ENCODE measurements at places on chromosomes 1 and 21.

GRCh38 chr1:16281765-16282164, 44.8 kb upstream of the CPLANE2 start:
- DNase-seq = no peak

GRCh38 chr1:219533280-219533679, 79.6 kb downstream of the ZC3H11B start:
- no peak for DNase-seq

- no peak for DNase-seq
These were observed 4.7 kb downstream of the SELENBP1 start for GRCh38 chr1:151367658-151368392.

- DNase-seq = no peak
These were observed at the start of the genes SHE and TDRD10 for GRCh38 chr1:154502066-154502743. Gene SHE (minus strand): TSS chr1:154502412. CDS start chr1:154502026, 386 bp downstream. Gene TDRD10 (plus strand): TSS chr1:154502219. CDS start chr1:154506904, 4,685 bp downstream.

DNA sequence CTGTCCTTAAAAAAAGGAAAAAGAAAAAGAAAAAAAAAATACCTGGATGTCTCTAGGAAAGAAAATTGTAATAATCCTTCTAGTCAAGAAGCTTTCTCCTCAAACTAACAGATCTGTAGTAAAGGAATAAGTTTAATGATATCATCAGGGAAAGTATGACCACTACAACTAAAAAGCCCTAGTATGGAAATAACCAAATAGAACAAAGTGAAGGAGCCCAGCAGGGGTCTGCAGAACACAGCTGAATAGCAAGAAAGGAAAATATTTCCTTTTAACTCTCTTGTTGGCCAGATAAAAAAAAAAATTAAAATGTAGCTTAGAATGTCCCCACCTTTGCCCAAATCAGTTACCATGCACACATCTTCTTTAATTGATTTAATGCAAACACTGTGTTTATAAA, 43.2 kb downstream of the PRRX1 start:
- no peak for DNase-seq

DNA sequence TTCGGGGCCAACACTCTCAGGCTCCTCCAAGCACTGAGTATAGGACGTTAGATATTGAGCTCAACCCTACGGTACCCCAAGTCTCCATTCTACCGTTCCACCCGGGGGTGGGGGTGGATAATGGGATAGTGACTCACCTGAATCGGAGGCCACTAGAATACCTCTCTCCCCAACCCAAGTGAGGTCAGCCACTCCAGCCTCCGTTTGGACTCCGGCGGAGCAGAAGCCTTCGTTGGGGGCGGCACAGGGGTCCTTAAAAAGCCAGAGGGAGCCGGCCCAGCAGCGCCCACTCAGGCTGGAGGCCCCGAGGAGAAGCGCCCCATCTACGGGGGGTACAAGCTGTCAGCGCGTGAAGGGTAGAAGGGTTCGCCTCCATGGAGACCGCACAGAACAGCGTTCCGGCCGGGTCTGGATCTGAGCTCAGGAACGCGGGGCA, 556 bp downstream of the WDR77 start:
- no peak for DNase-seq

DNA sequence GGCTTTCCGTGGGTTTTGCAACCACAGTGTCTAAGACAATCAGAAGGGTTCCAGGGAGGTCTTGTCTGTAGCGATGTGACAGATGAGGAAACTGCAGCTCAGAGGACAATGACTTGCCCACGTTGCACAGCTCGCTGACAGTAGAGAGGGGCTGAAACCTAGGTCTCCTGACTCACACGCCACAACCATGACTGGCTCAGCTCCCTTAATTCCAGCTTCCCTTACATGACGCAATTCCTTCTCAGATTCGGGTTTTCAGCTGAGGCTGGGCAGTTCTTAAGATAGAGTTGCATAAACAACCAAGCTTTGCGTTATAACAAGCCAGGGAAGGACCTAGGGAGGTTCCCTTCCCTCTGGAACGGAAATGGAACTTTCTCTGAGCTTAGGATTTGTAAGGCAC, 36.3 kb downstream of the DHCR24 start:
- DNase-seq = no peak

DNA sequence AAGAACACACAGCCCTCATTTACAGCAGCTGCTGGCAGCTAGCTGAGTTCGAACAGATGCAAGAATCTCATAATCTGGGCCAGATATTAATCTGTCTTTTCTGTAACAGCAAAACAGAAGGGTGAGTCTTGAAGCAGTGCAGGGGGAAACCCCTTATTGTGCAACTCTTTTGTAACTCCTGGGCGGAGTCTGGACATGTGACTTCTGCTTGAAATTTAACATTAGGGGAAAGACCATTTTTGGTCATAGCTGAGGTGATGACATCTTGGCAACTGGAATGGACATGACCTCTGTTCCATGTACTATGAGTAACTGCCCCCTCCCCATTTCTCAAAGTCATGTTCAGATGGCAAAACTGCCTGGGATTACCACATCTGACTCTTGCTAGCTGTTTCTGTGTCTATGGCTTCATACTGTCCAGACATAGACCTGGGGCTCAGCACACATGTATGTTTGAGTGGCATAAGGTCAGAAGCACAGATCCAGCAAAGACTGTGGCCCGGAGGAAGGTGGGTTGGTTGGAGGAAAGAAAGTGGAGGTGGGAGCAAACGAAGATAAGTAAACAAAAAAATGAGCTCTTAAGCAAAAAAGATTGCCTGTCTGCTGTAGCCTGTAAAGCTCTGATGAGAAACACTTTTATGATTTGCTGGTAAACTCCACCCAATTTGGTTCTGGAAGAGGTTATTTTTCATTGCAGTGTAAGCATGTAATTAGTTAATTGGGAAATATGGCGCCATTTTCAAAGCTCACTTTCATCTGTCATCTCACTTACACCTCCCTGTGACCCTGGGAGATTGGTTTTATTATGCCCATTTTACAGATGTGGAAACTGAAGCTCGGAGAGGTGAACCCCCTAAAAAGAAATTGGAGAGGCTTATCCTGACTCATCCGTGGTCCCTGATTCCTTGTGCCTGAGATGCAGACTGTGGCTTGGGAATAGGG, 26.1 kb downstream of the ETS2 start:
- DNase-seq = no peak

GRCh38 chr1:37323486-37324377, 150.6 kb upstream of the ZC3H12A start:
- DNase-seq = no peak

DNA sequence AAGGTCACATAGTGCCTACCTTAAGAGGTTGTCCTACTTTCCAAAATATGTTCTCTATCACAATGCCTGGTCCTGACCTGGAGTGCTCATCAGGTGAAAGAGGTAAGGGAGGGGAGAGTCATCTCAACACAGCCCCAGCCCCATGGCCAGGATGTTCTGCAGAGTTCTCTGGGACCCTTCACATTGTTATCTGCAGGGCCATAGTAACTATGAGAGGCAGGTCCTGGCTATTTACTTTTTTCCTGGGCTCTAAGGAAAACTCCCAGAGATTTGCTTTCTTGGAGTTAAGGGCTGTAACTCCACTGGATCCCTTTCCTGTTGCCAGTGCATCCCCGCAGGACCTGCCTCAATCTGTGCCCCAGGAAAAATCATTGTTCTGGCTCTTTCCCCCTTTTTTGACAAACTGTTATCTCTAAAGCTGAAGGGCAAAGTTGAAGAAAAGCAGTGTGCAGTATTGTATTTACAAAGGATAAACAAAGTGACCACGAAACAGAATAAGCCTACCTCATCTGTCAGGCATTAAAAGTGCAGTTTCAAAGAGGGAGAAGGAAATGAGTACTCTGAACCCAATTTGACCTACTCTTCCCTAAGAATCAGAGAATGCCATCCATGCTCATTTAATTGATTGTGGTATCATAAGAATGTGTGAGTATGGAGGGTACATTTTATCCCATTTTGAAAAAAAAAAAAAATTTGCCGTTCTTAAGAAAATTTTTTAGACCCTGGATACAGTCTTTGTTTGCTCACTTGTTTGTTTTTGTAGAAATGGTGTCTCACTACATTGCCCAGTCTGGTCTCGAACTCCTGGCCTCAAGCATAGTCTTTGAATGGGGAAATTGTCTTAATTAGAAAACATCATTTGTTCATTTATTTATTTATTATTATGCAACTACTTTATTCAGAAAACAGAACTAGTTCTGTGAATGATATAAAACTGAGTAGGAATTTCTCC, 149.6 kb downstream of the RHOU start:
- DNase-seq = no peak

GRCh38 chr1:208551633-208552320, 307.6 kb upstream of the PLXNA2 start:
- no peak for DNase-seq

DNA sequence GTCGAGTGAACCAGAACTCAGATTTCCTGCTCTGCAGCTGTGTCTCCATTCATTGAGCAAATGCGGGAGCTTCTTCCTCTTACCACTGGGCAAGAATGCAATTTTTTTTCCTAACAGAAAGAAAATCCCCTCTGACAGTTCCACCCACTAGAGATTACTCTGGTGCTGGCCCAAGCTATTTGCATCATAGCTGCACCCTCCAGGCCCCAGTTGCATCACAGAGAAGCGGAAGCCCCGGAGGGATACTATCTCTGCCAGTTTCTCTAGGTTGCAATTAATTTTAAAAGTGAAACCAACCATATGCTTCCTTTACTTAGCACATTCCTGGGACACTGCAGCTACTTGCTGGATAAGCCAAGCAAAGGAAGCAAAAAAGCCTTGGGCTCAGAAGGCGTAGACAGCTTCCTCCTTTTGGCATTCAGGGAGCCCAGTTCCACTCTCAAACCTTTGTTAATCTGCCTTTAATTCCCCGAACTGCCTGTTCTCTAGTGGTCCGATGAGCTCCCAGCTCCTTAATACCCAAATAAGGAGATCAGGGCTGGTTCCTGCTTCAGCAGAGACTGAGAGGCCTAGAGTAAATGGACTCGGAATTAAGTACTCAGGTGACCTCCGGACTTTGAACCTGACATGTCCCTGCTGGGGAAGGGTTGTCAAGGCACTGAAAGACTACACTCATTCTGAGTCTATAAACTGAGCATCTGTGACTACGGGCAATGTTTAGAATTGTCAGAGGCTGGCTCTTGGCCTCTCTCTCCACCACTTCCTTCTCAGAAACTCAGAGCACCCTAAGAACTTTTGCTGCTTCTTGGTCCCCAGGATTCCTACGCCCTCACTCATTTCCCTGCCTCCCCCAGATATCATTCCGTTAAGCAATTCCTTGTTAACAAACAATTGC, 72.5 kb upstream of the TNFSF18 start:
- DNase-seq = no peak

DNA sequence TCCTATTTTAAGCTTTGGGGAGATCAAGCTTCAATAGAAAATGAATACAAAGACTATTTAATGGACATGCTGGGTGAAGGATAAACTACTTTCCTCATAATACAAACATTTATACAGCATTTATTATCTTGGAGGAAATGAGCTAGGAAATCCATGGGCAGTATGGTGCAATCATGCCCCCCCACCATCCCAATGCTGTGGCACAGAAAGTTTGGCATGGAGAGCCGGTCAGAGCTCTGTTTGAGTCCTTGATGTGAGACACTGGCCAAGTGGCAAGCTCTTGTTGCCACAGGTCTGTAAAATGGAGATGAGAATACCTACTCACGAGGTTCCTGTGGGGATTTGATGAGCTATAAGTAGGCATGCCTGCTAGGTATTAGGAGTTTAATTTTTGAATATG, 120.6 kb downstream of the MAB21L3 start:
- DNase-seq = no peak

DNA sequence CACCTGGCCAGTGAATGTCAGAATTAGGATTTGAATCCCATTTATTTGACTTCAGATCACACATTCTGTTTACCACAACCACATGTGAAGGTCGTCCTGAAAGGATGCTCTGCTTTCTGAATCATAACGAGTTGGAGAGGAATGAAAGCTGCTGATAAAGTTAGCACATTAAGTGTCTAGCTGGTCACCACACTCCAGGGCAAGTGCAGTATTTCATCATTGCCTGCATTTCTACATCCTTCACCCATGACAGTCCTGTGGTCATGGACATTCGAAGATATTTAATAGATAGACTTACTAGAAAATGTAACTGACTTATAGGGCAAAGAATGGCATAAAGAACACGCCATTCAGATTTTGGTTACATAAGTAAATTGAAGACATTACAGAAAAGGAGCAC, 52.7 kb upstream of the ST6GALNAC3 start:
- DNase-seq = no peak

DNA sequence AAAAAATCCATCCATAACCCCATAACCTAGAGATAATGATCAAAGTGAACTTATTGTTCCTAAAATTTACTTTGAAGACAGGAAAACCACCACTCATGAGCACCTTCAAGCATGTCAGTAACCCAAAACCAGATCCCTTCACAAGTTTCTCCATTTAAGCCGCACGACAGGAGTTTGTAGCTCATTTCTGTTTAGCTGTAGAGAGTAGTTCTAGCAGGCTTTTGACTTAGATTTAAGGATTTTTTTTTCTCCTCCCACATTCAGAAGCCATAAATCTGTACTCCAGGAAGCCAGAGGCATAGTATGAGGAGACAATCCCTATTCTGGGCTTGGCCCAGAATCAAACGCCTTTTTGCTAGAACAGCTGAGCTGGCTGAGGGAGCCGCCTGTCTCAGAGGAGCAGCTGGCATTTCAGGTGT, 25.6 kb downstream of the TOMM20 start:
- DNase-seq = no peak

DNA sequence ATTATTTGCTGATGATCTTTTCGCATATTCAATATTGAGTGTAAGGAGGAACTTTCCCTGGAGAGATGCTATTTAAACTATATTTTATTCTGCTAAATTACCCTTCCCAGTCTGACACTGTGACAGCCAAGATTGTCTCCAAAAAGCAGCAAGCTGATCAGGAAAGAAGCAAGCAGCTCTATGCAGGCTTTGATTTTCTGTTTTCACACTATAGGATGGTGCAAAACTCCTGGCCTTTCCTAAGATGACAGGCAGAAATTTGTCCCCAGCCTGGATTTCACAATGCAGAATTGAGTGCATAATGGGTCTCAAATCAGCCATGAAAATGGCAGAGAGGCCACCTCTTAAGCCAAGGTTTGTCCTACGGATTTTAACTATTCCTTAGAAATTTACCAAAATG, 1.1 kb downstream of the SGIP1 start:
- DNase-seq = no peak

DNA sequence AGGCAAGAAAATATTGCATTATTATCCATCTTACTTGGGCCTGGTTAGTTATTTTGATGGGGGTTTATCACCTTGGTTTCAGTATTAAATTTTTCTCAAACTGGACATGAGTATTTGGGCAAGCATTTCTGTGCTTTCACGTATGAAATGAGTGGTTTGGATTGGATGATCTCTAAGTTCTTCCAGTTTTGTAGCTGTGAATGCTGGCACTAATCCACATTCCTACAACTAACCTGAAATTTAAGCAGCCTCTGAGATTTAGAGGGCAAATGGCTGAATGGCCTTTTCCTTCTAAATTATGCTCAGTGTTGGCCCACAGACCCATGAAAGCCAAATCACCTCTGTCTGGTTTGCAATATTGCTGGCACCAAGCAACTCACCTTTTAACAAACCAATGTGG, 475.0 kb upstream of the B3GALT2 start:
- no peak for DNase-seq

DNA sequence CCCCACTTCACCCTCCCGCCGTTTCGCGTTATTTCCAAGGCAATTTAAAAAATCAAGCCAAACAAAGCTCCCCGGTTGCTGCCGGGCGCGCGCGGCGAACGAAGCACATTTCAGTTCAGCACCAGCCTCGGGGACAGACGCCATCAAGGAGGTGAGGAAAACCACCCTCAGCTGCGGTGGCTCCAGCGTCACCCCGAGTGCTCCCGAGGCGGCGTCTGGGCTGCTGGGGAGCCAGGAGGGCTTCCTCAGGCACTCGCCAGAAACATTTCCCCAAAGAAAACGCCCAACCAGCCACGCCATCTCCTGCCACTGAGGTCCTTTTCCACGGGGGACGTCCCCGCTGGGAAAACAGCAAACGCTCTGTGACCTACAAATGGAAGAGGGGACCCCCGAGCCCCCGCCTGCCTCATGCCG, 623 bp downstream of the GNG4 start:
- DNase-seq = no peak
